Neural crest cell (in vitro differentiated cells): ENCODE measurements at places on chromosomes 5 and 9. TPM values are rescaled to one million over a fixed set of nuclear protein-coding genes. Genes with fewer than 3 reads are reported as not detected.

Gene STKLD1
- total RNA-seq, result 2.8 and 2.9 TPM in 2 replicates

Gene NPR3
- total RNA-seq, result 6.8 and 8.5 TPM in 2 replicates

Gene LRRTM2
- total RNA-seq, result 0.84 and 1.3 TPM in 2 replicates

Gene C5orf58
- not detected in 2 replicates for total RNA-seq

Gene NTRK2
- 20.1 and 20.6 TPM in 2 replicates for total RNA-seq
